Stimulated activated CD4-positive, alpha-beta T cell treated with anti-CD3 and anti-CD28 coated beads, Interleukin-1b, Interleukin-23, amount 100 ng/mL, for 1 hour (primary cell): ENCODE measurements at places on chromosomes 11 and 22.

- no peak for DNase-seq
Measured at GRCh38 chr11:76062733-76063132, 143.6 kb downstream of the WNT11 start.

DNA sequence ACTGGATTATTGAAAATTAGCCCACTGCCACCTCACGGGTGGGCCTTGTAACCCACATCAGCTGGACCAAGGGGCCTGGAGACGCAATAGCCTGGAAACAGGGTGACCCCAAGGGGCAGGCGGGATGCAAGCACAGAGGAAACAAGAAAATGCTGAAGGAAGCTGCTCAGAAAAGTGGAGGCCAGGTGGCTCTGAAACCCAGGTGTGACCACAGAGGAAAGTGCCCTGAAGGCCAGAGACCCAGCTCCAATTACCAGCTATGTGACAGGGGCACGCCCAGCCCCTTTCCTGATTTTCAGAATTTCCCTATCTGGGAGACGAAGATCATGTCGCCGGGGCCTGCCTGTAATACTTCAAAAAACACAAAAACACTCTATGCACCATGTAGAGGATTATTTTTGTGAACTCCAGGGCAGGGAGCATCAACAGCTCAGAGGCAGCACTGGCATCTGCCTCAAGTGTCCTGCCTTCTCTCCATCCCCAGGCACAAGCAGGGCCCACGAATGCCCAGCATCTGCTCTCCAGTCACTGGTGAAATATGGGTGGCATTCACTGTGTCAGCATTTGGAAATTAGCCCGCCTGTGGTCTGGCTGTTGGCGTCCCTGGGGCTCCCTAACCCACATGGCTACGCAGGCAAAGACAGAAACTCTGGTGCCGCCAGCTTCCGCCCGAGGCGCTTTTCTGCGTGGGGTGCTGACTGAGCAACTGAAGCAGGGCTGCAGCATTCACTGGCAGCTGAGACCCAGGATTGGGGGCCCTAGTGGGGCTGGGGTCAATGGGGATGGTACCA is 6.3 kb downstream of the KCNJ1 start:
- no peak for DNase-seq

DNA sequence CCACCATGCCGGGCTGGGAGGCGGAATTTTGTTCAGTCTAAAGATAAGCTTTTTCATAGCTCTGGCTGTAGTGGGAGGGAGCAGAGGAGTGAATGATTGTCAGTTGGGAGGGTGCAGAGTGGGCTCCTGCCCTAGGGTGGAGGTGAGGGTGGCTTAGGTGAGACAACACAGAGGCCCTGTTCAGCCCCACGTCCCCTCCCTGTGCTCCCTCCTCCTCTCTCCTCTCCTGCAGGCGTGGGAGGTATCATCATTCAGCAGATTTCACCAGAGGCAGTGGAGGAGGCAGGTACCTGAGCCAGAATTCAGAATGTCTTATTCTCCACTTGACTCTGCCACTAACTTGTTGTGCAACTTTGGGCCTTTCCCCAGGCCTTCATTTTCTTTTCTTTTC is 1.7 kb upstream of the THRSP start:
- no peak for DNase-seq

DNA sequence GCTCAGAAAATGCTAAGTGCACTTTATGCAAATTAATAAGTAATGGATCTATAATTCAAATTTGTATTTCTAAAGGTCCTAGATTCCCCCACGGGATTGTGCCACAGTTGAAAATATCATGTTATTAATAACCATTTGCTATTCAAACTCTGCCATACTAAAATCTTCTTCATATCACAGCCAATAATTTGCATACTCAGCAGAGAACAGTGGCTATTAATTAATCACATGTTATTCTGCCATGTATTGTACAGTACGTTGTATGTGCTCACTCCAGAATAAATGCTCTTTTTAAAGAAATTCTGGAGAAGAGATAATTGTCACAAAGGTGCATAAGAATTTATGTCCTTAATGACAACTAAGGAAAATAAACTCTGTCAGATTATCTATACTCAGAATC is 184.9 kb upstream of the LUZP2 start:
- DNase-seq, result no peak

DNA sequence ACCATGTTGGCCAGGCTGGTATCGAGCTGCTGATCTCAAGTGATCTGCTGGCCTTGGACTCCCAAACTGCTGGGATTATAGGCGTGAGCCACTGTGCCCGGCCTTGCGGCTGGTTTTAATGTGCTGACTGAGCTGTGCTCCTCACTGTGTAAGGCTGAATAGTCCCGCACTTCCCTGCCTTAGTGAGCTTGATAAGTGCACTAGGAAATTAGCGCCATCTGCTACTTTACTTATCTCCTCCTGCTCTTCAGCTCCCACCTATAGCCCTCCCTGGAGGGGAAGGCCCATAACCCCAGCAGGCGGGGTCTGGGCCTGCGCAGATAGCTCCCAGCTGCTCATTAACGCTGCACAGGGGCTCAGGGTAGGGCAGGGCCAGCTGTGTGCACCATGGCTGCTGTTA is 49.4 kb downstream of the CLMP start:
- no peak for DNase-seq

DNA sequence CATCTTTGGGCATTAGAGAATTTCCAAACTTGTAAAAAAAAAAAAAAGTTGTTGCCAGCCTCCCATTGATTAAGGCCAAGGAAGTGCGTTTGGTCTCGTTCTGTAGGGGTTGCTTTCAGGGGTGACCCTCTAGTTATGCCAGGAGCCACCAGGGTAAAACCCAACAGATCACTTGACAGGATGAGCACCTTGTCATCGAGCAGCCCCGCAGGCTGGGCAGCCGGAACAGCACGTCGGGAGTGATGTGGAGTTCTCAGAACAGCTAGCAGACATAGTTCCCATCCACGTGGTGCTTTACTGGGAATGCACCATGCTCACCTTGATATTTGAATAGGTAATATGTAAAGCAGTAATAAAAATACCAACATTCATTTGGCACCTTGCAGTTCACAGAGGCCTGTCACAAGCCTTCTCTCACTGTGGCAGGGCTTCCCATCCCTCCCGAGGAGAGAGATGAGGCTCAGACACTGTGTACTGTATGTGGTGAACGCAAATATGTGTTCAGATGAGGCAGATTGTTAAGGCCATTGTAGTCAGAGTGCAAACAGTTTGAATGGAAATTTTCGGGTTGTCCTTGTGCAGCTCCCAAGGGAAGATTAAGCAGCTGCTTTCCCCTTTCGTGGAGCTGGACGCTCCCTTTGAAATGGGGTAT is 70.9 kb upstream of the SORL1-AS1 start:
- DNase-seq, result no peak

GRCh38 chr22:40605761-40606160 is 30.8 kb downstream of the MRTFA start:
- DNase-seq, result no peak

- no peak for DNase-seq
Measured at GRCh38 chr11:41486424-41486823, 27.0 kb upstream of the LRRC4C start.

GRCh38 chr11:80165744-80166143 is 724.9 kb upstream of the TENM4 start:
- no peak for DNase-seq

GRCh38 chr11:57277845-57278720 is 41.0 kb upstream of the APLNR start:
- DNase-seq, result no peak

GRCh38 chr11:95212609-95213008 is 18.4 kb downstream of the SESN3 start:
- no peak for DNase-seq

- DNase-seq, result no peak
Measured at GRCh38 chr11:121866754-121867153, 249.3 kb downstream of the BLID start.

DNA sequence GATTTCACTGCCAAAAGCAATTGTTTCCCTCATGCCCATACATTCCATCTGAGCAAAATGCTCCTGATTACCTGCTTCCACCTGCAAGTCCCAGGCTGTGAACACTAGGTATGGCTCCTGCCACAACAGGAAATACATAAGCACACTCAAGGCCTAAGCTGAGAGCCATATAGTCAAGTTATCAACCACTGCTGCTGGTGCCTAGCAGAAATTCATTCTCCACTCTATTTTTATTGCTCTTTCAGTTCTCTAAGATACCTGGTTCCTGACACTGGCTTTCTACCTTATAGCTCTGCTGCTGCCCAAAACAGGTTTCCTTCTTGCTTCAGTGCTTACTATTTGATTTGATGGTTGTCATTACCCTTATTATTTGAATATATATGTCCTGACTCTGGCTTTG is 31.6 kb downstream of the SLC36A4 start:
- no peak for DNase-seq

DNA sequence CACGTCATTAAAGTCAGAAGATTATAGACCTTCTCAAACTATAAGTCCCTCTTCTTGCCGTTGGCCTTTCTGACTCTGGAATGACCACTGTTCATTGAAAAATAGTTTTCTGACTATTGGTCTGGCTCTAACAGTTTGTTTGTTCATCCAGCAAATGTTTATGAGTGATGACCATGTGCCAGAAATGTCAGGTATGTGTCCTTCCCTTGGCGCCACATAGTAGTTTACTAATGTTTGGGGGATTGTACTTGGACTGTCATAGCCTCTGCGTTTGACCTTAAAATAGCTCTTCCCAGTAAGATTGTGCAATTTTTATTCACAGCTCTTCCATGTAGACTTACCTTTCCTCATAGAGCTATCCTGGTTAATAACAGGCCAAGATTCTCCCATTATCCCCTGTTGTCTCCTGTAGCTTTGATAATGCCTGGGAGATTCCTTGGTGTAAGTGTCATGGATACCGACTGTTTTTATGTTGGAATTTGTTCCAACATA is 13.7 kb downstream of the MCAM start:
- no peak for DNase-seq

DNA sequence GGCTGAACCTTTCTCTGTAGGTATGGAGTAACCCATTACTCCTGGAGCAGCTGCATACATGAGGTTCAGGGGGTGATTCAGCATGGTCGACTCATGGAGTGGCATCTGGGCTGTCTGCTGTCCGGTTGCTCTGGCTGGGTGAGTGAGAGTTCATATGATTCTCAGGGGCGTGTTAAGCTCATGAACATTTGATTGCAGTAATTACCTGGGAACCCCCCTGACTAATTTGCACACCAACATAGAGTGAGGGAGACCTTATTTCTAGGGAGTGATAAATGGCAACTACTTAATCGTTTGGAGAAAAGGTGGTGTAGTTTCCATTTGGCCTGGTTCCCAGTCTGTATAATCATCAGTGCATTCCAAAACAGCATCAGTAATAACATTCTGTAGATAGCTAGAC is 661.9 kb downstream of the ETS1 start:
- no peak for DNase-seq

- no peak for DNase-seq
Measured at GRCh38 chr11:78727816-78728215, 153.2 kb upstream of the NARS2 start.

DNA sequence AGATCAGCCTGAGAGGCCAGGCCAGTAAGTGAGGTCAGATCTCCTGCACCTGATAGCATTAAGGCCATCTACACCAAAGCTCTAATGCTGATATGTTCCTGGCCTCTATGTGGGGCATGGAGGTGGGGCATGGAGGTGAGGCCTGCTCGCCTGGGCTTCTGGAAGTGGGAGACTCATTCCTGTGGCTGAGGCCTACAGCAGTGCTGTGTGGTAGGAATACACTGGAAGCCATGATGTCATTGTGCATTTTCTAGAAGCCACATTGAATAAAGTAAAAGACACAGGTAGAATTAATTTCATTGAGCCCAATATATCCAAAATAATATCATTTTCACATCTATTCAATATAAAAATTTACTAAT is 2.7 kb downstream of the PNPLA3 start:
- no peak for DNase-seq

- DNase-seq, result peak; percentile 73
Measured at GRCh38 chr11:65386307-65387140, at the start of gene FRMD8. FRMD8 (plus strand) TSS chr11:65386637; CDS start chr11:65387037, 400 bp downstream.

GRCh38 chr11:102807921-102808320 is 10.0 kb upstream of the MMP1 start:
- no peak for DNase-seq

DNA sequence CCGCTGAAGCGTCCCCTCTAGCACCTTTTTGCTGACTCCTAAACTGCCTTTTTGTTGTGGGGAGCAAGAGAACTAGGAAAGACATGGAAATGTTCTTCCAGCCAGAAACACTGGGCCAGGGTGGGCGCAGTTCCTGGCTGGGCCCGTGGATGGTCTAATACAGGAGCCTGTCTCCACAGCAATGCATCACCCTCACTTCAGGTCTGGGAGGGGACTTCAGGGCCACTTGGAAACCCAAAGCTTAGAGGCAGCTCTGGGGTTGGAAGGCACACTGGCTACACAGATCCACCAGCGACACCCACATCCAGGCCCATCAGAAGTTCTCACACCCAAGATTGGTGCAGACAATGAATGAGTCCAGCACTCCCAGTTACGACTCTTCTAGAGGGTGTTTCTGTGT is 120.3 kb downstream of the ETS1 start:
- DNase-seq, result no peak

GRCh38 chr11:80462211-80462610 is 1021.4 kb upstream of the TENM4 start:
- DNase-seq, result no peak

DNA sequence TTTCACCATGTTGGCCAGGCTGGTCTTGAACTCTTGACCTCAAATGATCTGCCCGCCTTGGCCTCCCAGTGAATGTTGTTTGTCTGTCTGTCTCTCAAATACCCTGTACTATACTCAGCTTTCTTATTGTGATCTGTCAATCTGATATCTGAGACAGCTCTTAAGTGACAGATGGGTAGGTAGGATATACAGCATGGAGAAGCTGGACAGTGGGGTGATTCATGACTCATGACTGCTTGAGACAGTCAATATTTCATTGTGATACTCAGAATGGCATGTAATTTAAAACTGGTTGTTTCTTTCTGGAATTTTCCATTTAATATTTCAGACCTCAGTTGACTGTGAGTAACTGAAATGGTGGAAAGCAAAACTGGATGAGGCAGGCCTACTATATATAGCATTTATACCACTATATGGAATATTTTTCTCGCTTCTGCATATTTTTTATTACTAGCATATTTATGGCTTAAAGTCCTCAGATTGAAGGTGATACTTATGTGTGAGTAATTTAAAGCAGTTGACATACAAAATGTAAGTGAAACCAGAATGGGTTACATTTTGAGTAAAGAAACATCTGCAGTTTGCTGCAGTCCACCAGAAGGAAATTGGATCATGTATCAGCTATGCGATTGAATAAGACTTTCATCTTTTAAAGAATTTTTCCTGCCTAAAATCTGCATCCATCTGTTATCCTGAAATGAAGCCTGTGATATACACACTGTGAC is 22.3 kb downstream of the ARHGAP42 start:
- no peak for DNase-seq

DNA sequence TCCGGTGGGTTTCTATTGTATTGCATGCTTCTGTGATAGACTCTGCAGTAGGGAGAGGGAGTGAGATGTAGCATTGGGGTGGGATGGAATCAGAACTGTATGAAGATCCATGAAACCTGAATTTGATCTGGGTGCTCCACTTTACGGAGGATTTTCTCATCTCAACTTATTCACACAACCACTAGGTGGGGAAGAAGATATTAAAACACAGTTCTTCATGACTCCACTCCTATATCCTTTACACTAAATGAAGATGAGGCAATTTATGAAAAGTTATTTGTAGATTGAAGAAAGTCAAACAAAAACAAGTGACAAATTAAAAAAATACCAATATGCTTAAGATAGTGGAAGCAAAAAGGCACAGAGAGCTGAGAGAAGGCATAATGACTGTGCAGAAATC is 92.6 kb upstream of the PDGFD start:
- no peak for DNase-seq
